ENCODE measurements at places on chromosomes 1 and 21.

DNA sequence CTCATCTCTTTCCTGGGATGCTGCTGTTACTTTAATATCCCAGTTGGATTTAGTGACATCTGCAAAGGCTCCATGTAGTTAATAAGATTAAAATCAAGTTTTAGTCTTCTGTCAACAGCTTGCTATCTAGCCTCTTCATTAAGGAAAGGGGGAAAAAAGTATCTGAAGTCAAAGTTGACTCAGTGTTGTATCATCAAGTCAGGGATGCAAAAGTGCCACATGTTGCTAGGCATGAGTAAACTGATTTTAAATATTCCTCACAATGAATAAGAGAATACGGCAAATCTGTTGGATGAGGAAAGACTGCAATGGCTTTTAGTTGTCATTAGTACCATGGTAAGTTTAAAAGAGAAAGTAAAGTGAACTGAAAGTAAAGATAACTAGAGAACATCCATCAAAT is 383.2 kb upstream of the ZRANB2 start:
- DNase-seq, result no peak

DNA sequence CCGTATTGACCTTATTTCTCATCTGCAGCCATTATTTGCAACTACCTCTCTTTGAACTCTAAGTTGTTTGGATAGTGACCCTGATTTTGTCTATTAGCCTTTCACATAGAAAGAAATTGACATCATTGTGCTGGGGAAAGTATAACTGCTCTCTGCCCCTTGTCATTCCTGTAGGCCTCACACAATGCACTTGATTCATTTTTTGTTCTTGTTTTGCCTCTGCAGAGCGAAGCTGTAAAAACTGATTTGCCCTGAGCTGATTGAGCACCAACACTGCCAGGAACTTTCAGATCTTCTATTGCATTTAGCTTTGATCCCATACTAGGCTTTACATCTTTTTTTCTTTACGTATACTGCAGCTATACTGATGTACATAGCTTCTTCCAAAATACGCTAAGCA is 167.2 kb upstream of the PTBP2 start:
- DNase-seq, result no peak

DNA sequence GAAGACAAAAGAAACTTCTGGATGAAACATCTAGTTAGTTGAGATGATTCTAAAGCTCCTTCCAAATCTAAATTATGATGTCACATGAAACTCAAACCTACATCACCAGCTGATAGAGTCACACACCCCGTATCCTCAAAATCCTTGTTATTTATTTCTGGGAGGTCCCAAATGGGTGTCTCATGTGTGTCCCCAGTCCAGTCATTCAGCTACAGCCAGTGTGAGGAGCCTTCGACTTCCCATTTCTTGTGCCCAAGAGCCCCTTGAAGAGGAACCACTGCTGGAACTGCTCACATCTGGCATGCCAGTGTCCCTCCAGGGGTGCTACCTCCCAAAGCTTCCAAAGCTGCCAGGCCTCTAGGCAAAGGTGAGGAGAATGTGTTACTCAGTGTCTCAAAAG is 32.5 kb upstream of the KCNA3 start:
- DNase-seq, result no peak

DNA sequence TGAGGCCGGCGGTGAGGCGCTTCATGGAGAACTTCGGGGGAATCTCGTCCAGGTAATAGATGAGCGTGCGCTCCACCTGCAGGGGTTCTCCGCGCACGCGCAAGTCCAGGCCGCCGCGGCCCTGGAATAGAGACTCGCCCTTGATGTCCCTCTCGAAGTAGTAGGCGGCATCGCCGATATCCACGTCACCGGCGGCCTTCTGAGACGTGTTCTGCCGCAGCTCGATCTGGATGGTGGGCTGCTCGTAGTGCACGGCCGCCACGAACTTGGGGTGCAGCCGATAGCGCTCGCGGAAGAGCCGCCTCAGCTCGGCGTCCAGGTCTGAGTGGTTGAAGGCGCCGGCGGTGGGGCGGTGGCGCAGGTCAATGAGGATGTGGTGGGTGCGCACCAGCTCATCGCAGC is 726 bp downstream of the TACSTD2 start:
- DNase-seq, result no peak

- no peak for DNase-seq
Observed at GRCh38 chr21:41914358-41914757, 35.2 kb upstream of the PRDM15 start.

DNA sequence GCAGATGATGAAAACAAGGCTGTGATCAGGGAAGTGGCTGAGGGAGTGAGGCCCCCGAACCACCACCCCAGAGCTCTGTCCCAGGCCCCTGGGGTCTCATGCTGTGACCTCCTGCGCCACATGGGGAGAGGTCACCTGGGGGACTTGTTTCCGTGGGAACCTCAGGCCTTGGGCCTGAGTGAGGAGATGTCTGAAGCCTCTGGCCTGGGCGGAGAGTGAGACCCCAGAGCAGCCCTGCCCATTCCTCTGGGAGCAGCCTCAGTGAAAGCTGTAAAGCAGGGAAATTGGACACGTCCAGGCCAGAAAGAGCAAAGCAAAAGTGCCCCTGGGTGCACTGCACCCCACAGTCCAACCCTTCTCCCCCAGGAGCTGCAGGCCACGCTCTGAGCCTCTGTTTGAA is 16.5 kb upstream of the NPHP4 start:
- DNase-seq, result no peak

- DNase-seq, result no peak
Observed at GRCh38 chr1:19405761-19406487, 79.4 kb downstream of the CAPZB start.

GRCh38 chr1:118322331-118322730 is 137.3 kb upstream of the SPAG17 start:
- DNase-seq, result no peak

DNA sequence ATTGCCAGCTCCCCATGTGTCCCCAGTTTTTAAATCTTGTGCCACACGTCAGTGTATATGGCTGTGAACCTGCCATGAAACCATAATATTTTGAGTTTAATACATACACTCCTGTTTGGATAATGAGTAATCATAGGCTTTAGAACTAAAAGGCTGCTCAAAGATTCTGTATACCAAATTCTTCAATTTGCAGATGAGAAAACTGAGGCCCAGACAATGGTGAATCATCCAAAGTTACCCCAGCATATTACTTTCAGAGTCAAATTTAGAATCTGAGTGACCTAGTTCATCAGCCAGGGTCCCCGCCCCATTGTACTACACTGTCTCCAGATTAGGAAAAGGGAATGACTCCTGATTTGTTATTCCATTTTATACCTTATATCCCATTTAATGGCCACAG is 224.6 kb downstream of the FGGY start:
- DNase-seq, result no peak

DNA sequence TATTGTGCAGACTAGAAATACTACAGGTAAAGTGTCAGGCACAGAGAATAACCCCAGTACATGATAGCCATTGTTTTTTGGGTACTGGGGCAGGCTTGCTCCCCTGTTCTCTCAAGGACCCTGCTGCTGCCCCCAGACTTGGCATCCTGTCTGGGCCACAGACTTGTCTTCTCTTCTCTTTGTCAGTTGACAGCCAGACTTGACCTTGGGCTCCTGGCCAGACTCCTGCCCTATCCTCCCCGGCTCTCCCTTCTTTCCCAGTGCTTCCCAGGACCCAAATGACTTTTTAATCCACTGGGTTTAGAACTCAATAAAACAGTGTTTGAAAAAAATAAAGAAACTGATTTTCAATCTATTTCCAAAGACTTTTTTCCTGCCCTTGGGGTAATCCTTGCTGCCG is 43.2 kb downstream of the ZSCAN20 start:
- no peak for DNase-seq
